RCC 7860 (cell line): ENCODE measurements at places on chromosomes 16 and 17.

DNA sequence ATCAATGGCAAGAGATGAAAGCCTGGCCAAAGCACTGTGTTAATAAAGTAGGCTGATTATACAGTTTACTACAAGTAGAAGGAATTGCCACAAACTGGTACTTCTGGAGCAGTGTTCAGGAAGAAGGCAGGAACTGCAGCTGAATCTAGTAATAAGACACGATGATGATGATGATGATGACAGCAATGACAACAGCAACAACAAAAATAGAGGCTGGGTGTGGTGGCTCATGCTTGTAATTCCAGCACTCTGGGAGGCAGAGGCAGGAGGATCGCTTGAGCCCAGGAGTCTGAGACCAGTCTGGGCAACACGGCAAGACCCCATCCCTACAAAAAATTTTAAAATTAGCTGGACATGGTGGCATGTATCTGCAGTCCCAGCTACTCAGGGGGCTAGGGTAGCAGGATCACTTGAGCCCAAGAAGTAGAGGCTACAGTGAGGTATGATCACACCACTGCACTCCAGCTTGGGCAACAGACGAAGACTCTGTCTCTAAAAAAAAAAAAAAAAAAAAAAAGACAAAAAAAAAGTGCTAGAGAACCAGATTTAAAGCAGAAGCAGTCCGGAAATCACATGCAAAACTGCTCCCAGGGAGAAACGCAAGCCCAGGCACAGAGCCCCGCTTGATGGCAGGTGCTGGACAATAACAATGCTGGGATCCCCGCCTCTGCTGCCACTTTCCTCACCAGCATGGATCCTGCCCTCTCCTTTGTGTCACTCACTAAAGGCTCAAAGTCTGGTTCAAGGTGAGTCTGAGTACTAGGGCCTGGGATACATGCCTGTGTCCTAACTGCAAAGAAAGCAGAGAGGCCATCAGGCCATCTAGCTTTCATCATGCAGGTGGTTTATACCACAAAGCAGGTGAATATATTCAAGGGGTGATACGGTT lies 44.8 kb downstream of the CPPED1 start:
- DNase-seq, result no peak

DNA sequence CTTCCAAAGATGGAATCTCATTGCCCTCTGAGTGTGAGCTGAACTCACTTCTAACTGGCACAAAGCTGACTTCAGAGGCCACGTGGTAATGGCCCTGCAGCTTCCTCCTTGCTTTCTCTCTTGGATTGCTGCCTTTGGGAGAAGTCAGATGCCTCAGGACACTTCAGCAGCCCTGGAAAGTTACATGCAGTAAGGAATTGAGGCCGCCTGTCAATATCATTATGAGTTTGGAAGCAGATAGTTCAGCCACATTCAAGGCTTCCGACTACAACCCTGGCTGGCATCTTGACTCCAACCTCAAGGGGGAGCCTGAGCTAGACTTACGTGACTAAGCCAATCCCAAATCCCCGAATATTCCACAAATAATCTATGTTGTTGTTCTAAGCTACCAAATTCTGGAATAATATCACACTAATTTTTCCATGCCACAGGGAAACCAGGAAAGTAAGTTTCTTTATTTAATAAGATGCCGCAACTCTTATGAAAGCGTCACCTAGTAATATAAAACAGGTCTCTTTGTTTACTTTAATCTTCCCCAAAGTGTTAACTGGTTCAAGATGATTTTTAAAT lies 13.6 kb downstream of the CEP20 start:
- DNase-seq, result peak; percentile 19

DNA sequence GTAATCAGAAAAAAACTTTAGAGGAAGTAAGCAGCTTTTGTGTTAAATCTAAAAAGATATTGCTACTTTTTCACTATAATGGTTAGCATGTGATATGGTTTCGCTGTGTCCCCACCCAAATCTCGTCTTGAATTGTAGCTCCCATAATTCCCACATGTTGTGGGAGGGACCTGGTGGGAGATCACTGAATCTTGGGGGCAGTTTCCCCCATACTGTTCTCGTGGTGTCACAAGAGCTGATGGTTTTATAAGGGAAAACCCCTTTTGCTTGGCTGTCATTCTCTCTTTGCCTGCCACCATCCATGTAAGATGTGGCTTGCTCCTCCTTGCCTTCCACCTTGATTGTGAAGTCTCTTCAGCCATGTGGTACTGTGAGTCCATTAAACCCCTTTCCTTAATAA lies 117.1 kb downstream of the KCNJ2 start:
- no peak for DNase-seq

DNA sequence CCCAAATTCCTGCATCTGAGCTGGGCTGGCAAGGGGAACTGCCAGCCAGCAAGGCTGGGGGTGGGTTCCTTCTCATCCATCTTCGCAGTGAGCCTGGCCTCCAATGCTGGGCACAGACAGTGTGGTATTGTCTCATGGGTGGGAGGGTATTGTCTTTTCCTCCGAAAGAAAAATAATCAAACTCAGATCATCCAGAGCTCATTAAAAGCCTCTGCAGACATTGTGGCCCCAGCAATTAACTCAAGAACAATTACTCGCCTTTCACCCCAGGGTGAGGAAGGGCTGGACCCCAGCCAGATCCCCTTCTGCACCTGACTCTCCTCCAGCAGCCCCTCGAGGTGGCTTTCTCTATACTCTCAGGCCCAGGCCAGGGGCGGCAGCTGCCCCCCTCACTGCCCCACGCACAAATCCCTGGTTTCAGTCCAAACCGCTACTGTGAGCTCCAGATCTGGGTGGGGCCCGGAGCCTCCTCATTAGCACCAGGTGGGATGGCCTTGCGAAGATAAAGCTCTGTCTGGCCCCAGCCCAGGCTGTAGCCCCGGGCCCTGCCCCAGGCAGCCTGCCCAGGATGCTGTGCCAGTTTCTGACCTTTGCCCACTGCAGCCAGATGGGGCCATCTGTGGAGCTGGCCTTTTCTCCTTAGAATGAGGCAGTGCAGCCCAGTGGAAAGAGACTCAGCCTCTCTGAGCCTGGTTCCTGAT lies 2.3 kb upstream of the KRT15 start:
- DNase-seq, result no peak

- no peak for DNase-seq
Observed at GRCh38 chr17:39756380-39757079, 18.8 kb downstream of the GRB7 start.

GRCh38 chr17:81067391-81067811 lies 32.5 kb downstream of the BAIAP2 start:
- DNase-seq, result no peak

- peak; percentile 99 for DNase-seq
Observed at GRCh38 chr17:30363715-30364202, 15.0 kb upstream of the CPD start.
